ENCODE measurements at places on chromosomes 3 and 15.

DNA sequence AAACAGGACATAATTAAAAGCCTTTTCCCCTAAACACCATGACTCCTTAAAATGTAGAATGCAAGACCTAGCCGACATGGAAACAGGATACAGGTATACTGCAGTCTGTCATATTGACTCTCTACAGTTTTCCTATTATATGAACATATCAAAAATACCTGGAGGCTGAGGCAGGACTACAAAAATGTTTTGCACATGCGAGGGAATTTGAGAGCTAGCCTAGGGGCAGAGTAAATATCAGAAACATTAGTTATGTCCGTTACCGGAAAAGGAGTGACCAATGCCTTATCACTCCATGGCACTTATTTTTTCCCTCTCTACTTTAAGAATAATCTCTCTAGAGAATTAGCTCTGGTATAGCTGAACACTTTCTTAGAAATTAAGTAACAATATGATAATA is 732.3 kb downstream of the TUSC7 start:
- DNase-seq: no peak

DNA sequence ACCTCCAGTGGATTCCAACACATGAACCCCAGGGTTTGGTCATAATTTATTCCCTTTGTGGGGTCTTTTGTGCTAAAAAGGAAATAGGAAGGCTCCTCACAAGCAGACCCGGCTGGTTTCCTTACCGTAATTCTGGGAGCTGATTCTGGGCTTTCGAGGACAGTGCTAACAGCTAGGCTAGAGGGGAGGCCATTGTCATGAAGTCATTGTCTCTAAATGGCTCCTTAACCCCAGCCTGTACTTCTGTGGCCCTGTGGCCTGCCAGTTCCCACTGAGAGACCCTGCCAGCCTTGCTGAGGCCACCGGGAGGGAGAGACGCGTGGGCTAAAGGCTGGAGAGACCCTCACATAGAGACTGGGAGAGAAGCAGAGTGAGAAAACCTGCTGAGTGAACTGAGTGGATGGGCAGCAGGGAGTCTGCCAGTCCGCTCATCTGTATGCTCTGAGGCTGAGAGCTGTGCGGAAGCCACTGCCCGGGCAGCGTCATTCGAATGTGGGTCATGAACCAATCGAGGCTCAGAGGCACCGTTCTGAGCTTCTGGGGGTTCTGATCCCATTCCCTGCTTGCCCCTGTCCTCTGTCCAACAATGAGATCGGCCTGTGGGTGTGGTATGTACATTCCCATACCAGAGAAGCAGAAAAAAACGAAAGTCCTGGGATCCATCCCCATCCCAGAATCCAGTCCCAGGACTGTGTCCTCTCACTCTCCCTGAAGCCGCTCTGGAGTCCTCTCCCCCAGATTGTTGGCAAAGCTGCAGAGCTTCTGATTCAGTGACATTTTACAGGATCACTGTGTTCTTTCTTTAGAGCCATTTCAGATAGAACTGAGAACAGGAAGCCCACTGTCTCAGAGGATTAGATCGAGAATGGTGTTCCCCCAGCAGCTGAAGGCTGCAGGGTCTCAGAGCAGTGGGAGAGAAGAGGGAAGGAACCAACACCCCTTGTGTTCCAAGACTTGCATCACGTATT is 21.3 kb upstream of the DGKG start:
- no peak for DNase-seq

DNA sequence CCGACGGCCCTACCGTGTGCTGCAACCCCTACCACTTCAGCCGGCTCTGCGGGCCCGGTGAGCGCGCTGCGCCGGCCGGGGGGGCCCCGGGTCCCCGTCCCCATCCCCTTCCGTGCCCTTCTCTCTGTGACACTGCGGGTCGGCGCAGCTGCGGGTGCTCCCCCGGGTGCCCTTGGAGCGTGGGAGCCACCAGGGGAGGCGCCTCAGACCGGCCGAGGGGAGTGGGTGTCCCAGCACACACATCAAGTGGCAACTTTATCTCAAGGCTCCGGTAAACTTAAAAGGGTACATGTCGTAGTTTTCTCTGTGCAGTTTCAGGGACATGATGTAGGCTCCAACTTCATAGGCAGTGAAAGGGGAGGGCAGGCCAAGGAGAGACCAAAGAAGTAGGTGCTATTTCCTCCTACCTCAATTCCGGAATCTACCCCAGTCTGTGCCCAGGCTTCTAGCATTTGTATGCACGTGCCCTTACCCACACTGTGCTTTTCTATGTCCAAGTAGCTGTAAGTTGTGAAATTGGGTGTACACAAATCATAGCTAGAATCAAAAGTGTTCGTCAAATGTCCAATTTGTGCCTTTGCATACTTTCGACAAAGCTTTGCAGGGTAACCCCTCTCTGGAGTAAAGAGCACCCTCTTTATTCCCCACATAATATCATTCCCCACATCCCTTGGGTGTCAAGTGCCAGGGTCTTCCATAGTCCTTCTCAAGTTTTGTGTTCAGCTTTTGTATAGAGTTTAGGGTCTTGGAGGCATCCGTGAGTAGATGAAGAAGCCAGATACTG is 2.2 kb downstream of the SMAD6 start:
- no peak for DNase-seq

- no peak for DNase-seq
Measured at GRCh38 chr3:134487406-134487805, 1.5 kb downstream of the CEP63 start.

Measured in NCI-H2081 treated with DMSO at 0.1 percent for 48 hours (cell line).